ENCODE measurements at places on chromosomes 16 and 17.
A peak's percentile ranks its signal among the peaks of the same experiment; 100 is the strongest.

DNA sequence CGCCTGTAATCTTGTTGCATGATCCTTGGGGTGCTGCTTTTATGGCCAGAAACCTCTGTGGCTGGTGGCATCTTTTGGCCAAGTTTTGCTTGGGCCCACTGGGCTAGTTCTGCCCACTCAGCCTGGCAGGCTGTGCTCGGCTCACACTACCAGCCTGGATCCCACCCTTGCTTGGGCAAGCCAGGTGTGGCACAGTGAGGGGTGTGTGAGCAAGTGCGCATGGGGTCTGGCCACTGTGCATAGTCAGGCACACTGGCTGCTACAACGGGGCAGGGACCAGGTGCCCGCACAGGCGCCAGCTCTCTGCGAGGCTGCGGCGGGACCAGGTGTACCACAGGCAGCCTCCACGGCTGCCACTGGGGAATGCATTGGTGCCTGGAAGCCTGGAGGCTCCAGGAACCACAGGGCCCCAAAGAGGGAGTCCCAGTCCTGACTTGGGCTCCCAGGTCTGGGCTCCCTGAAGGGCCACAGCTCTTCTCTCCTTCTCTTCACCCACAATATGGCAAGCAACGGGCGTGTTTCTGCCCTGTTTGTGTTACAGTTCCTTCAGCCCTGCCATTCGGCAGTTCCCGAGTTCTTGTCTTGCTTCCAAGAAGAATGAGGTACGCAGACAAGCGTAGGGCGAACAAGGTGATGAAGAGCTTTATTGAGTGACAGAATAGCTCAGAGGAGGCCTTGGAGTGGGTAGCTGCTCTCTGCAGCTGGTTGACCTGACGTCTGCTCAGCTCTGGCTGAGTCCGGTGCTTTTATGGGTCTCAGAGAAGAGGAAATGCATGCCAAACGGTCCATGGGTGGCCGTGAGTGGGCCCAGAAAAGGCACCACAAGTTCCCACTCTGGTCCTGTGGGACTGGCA is 26.7 kb upstream of the PRM1 start:
- no peak for DNase-seq

DNA sequence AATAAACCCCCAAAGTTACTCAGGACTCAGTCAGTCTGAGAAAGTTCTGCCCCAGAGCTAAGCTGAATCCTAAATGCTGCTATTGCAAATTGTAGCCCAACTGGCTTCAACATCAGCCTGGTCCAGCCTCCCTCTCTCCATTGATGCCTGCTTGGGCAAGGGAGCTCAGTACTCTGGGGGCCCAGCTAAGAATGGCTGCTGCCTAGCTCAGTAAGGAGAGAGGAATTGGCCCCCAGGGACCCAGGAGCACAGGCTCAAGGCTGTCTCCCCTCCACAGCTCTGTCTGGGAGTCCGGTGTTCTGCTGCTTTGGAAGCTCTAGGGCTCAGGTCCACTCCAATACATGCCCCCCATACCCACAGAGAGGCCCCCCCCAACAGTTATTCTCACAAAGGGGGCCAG is 1.6 kb downstream of the UNC119 start:
- DNase-seq: no peak

DNA sequence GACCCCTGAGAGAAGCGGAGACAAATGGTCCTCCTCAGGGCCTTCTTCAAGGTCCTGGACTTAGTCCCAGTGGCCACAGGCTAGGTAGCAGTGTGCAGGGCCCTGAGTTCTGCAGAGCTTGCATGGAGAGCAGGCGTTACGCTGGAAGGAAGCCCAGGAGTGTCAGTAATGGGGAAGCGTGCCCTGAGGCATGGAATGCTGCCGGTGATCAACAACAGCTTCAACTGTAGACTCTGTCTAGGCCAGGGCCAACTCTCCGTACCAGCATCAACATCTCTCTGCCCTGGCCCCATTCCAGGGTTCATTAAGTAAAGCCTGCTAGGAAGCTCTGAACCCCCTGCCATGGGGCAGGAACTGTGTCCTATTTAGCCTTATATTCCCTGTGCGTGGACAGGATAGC is 568 bp upstream of the TNK1 start:
- DNase-seq: no peak

GRCh38 chr17:1159431-1160180 is 20.2 kb downstream of the ABR start:
- no peak for DNase-seq

DNA sequence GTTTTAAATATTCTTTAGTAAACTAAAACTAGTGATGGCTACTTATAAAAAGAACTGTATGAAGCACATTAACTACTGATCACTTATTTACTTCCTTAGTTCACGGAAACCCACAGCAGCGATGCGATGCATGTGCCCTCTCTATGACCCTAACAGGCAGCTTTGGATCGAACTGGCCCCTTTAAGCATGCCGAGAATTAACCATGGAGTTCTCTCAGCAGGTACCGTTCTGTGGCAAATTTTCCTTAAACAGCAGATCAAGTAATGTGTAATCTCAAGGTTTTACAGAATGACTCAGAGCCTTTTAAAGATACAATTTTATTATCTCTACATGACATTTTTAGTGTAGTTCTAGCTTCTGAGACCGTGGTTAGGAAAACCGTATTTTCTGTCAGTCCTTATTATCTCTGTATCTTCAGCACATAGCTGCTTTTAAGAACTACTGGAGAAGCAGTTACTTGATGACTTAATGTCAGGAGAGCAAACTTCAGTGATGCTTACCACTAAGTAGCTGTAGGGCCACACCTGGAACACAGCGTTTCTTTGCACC is 43.0 kb downstream of the GAN start:
- DNase-seq: no peak

- DNase-seq: peak; percentile 70
Observed at GRCh38 chr17:79874329-79874981, 35.2 kb upstream of the CBX4 start.

- no peak for DNase-seq
Observed at GRCh38 chr17:4043862-4044261, 79.6 kb upstream of the ATP2A3 start.

All from HEK293T (cell line).